ENCODE measurements at places on chromosomes 11 and 22.

DNA sequence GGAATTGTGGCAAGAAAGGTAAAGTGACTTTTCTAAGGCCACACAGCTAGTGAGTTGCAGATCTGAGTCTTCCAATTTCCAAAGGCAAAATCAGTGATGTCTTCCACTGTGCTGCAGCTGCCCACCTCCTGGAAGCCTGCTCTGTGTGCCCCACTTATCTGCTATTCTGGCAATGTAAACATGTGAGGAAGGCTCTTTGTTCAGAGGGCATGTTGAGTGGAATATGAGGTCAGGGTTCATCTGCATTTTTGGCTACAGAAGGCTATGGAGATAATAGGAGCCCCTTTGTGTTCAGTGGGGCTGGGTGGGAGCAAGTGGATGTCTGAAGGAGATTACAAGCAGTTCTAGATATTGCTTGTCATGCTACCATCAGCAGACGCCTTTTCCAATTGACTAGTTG lies 396.2 kb downstream of the BUD13 start:
- no peak for DNase-seq

- DNase-seq: no peak
Observed at GRCh38 chr11:115544422-115544948, 40.3 kb upstream of the CADM1 start.

DNA sequence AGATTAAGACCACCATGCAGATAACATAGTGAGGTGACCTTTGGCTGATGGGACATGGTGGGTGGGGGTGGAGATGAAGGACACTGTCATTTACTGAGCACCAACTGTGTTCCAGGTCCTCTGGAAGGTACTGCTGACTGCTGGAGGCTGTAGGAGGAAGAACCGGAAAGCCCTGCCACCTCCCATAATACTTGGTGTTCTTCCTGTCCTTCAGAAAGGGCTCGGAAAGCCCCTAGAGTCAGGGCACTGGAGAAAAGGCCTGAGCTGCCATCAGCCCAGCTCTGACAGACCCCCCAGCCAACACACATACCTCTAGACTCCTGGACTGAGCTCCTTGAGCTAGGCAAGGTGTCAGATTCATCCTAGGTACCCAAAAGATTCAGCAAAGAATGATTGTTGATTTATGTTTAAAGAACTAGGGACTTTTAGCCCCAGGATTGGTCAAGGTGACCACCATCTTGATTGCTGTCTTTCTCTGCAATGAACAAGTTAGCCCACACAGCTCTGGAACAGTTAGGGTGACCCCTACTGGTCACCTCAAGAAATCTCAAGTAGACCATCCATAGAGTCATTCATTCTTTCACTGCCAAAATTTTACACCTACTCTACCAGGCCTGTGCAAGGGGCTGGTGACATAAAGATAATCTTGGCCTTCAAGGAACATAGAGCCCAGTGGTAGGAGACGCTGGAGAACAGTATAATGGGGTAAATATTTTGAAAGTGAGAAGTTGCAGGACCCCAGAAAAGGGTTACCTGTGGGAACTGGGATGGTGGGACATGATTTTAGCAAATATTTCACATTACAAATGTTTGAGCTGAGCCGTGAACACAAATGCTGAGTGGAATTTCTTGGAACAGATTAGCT lies 39.4 kb downstream of the IRAG1 start:
- peak; percentile 29 for DNase-seq

DNA sequence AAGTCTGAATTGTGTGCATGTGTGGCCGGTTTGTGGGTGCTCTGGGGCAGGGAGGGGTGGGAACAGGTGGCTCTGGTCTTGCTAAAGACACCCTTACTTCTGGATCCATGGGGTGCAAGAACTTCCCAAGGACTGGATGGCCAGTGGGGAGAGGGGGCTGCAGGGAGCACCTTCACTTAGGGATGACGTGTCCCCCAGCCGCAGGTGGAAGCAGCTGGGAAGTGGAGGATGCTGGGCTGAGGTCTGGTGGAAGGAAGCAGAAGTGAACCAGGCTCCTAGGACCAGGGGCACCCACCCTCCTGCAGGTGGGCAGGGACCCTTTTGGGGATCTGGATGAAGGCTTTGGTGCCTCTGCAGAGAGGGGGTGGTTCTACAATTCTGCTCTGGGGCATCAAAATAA lies 9.9 kb upstream of the MIEF1 start:
- no peak for DNase-seq

- no peak for DNase-seq
Observed at GRCh38 chr11:69874984-69875624, 55.9 kb upstream of the FGF3 start.

DNA sequence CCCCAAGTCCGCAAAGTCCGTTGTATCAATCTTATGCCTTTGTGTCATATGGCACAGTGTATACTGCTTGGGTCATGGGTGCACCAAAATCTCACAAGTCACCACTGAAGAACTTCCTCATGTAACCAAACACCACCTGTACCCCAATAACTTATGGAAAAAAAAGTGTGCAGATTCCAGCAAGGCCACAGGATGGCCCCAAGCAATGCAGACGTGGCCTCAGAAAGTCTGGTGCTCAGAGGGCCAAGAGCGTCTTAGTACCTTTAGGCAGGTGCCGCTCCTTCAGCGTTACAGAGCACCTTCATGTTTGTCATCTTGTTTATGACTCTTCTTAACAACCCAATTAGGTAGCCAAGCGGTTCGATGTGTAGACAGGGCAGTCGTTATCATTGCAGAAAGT lies 65.3 kb downstream of the PRDM11 start:
- DNase-seq: no peak

- DNase-seq: no peak
Observed at GRCh38 chr11:114819028-114819427, 140.7 kb downstream of the NXPE2 start.

DNA sequence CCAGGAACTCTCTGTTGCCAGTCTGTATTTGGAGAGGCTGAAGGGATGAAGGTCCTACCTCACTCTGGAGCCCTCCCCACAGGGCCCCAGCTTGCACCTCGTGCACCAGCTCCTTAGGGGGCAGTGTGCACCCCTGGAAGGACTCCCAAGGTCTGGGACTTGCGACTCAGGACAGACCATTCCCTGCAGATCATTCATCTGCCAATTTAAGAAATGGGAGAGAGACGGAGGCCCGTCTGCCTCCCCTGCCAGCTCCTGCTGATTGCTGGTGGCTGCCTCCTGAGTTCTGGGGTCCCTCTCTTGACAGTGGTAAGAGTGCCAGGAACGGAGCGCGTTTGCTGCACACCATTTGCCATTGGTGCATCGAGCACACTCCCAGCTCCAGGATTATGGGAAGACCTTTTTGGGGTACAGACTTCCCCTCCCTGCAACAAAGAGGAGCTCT lies 27.4 kb upstream of the MALAT1 start:
- DNase-seq: no peak

DNA sequence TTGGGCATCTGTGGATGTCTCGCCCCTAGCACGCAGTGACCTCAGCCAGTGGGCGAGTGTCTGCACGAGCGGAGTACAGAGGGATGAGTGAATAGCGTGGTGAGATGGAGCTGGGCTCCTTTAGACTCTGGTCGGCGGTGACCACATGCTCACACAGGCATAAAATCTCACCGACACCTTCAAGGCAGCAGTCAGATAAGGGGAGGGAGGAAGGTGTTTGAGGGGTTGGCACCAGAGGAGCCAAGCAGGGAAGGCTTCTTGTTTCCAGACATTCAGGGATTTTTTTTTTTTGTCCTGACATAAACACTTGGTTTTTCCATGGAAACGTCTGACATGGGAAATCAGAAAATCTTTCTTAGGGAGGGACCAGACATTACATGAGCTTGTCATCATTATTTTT lies 35.8 kb downstream of the GRIK4 start:
- no peak for DNase-seq

- no peak for DNase-seq
Observed at GRCh38 chr11:117878314-117878938, 2.0 kb upstream of the FXYD6 start.

DNA sequence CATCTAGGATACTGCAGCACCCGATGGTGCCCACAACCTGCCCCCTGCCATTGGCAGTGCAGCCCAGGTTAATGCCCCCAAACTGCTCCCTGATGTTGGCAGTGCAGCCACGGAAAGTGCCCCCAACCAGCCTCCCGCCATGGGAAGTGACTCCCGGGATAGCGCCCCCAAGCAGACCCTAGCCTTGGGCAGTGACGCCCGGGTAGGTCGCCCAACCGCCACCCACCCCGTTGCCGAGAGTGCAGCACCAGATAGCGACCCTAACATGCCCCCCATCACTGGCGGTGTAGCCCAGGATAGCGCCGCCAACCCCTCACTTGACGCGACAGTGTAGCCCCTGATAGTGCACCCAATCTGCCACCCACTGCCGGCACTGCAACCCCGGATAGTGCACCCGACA lies 38.5 kb downstream of the C22orf42 start:
- no peak for DNase-seq

- no peak for DNase-seq
Observed at GRCh38 chr22:21032037-21032867, at the start of gene SLC7A4. Gene SLC7A4, minus strand, starts transcription at chr22:21032561. Its CDS starts 749 bp downstream, at chr22:21031812.

DNA sequence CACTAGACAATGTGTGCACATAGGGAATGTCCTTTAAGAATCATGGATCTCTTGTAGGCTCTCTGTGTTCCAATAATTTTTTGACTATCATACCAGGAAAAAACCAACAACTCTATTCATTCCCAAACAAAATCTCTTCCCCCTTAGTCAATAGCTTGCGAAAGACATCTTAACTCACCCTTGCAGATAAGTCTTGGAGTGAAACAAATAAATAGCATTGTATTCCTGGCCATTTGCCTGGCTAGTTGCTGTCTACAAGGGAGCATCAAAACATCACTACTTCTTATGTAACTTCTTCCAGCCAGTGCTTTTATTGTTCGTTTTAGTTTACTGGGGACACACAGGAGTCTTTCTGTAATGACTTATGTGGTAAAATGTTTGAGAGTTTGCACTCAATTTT lies 29.4 kb downstream of the SCN3B start:
- no peak for DNase-seq

- no peak for DNase-seq
Observed at GRCh38 chr22:49968831-49969661, 8.5 kb downstream of the PIM3 start.

- DNase-seq: no peak
Observed at GRCh38 chr11:14320020-14320419, 39.0 kb downstream of the RRAS2 start.

- no peak for DNase-seq
Observed at GRCh38 chr22:36334081-36334820, 53.5 kb downstream of the MYH9 start.

DNA sequence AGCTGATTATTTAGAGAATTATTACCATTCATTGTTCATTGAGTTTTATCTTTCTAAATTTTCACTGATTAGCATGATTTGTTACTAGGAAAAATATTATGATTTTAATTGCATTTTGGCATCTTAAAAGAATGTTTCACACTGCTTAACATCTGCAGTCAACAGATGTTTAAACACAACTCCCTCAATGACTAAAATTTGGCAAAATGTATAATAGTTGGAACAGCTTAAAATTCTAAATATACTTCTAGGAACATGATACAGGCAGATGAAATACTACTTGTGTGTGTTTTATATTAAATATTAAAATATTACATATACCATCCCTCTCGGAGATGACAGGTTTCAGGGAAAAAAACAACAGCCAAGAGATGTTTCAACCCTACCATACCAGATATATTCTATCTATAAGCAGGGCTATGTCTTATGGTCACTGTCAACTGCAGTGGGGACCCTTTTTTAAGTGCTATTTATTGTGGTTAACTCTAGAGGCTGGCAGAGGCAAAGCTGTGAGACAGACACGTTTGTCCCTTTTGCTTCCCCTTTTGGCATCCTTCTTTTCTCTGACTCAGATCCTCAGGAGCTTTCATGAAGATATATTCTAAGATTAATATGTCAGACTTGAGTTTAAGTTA lies 81.9 kb downstream of the BDNF start:
- DNase-seq: no peak

DNA sequence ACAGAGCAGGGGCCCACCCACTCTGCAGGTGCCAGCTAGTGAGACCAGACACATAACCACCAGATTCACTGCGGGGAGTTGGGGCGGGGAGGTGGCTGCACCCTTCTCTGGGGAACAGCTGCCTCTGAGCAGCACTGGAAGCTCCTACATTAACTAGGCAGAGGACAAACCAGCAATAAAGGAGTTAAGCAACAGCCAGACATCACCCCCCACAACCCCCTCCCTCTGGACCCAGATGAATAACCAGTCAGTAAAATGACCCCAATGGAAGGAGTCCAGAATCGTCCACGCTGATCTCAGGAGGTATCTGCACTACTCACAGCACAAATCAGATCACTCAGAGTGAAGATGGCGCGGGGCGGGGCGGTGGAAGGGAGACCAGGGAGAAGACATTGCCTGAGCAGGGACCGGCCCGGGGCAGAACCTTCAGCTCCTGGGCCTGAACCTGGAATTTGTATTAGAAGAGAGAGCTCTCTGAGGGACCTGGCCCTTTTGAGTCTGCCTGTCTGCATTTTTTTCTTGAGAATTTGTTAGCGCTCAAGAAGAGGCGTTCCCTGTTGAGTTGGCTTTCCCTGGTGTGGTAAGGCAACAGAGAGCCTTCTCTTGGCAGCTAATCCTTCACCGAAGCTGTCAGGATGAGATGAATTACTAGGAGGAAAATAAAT lies 125.5 kb upstream of the NCAM1 start:
- DNase-seq: no peak

DNA sequence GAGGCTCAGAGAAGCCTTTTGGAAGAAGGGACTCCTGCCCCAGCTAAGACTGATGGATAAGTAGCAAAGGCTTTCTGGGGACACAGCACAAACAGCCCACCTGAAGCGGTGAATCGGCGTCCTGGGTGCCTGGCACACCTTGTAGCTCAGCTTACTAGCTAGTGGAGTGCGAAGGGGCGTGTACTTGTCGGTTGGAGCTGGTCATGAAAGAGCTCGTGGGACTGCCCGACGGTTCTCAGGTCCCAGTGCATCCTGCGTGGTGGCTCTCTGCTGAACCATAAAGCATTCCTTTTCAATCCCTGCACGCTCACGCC lies 690 bp upstream of the UVRAG start:
- DNase-seq: no peak

- no peak for DNase-seq
Observed at GRCh38 chr11:118180300-118180703, 3.9 kb upstream of the SCN2B start.

DNA sequence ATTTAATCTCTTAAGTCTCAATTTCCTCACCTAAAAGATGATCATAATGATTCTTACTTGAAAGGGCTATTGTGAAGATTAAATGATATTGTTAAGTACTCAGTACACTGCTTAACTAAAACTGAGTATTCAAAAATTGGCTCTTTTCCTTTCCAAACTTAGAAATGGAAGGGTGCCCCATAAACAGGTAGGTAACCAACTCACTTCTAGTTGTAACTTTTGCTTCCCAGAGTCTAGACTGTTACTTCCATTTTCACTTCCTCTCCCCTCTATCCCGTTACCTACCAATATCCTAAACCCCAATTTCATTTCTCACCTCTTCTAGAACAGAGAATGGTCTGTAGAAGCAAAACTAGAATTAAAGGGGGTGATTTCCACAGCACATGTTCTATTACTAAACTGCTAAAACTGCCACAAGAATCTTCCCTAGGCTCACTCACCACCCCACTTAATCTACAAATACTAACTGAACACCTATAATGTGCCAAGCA lies 50.0 kb downstream of the RRAS2 start:
- DNase-seq: no peak

GRCh38 chr22:39396797-39397195 lies 2.8 kb upstream of the TAB1 start:
- DNase-seq: no peak
